NCI-H2107 (cell line): ENCODE measurements at places on chromosomes 1 and 21.

- peak; percentile 30 for DNase-seq
Measured at GRCh38 chr1:26284597-26285347, 4.9 kb downstream of the SH3BGRL3 start.

DNA sequence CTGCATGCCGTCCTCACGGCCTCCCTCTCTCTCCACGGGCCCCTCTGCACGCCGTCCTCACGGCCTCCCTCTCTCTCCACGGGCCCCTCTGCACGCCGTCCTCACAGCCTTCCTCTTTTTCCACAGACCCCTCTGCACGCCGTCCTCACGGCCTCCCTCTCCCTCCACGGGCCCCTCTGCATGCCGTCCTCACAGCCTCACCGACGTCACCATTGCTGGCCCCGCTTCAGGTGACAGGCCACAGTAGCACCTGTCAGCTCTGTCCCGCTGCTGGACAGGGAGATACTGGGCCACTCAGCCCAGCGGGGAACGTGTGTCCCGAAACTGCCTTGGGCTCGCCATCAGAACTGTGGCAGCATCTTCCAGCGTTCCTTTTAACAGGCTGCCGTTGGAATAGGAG lies 82.8 kb upstream of the COL6A1 start:
- DNase-seq: no peak

DNA sequence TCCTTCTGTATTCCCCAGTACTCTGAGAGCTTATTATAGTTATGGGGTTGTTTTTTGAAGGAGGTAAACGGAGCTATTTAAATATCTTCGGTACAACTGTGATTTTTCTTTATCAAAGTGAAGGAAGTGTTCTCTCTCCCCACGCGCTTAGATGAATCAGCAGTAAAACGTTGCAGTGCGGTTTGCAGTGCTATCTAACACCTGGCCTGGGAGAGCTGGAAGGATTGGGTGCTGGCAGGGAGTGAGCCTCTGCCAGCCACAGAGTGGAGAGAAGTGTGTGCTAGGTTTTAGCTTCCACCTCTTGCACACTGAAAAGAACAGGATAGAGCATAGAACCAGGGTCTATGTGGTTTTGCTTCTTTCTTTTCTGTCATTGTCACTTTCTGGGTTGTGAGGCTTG lies 165.9 kb downstream of the SDCCAG8 start:
- DNase-seq: peak; percentile 86

- no peak for DNase-seq
Measured at GRCh38 chr21:14530592-14530991, 15.5 kb downstream of the SAMSN1 start.

DNA sequence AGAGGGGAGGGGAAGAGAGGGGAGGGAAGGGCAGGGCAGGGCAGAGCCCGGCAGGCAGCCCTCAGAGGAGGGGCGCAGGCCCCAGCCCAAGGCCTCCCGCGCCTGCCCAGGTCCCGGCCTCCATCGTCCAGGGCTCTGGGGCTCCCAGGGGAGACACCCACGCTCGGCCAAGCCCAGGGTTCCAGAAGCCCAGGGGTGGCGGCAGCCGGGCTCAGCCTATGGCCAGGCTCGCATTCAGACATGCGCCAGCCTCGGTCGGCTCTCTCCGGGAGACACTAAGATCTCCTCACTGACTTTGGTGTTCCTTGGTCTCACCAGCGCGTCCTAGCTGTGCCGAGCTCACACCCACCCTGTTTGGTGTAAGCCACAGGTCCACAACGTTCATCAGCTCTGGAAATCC lies 7.1 kb upstream of the ANKRD65 start:
- DNase-seq: no peak

- no peak for DNase-seq
Measured at GRCh38 chr1:112971006-112971405, 15.0 kb upstream of the SLC16A1 start.

DNA sequence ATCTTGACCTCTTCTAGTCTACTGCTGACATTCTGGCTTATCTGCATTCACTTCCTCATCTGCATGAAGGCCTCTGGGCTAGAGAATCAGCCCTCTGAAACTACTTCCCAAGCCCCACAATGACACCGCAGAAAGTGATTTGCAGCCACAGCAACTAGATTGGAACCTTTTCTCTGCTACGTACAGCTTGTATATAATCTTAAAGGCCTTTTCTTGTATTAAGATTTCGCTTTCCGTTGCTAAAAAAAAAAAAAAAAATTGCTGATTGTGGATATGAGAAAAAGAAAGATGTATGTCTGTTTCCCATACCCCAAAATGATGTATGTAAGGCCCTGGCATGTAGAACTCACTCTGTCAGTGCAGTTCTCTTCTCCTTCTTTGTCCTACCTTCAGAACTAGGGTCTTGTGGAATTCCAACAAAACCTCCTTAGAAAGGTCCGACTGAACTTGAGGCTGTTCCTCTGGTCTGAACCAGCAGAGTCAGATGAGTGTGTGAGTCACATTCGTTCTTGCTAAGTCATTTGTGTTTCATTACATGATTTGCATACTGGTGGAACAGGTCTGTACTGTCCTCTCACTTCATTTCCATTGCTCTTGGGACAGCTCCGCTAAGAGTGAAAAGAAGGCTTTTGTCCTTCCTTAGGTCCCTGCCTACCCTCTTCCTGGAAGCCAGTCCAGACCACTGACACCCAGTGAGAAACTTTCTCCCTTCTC lies 62.7 kb downstream of the PLPP3 start:
- DNase-seq: no peak

DNA sequence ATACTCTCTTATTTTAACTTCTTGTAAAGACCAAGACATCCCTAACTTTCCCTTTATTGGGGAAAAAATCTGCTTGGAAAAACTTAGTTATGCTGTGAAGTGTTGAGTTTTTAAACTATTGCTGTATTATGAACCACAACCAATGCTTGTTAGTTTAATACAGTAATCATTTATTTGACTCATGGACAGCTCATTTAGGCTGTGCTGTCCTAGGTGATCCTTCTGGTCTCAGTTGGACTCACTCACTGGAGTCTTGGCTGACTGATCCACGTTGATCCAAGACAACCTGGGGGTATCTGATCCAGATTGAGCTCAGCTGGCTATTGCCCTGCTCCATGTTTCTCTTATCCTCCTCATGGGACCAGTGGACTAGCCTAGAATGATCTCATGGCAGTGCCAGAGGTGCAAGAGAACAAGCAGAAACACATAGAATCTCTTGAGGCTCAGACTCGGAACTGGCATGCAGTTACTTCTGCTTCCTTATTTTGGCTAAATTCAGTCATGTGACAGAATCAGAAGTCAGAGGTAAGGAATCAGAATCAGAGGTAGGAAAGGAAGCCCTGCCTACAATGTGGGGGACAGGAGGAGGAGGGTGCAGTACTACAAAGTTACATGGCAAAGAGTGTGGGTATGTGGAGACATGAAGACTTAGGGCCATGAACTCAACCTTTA lies 156.5 kb downstream of the FGGY start:
- DNase-seq: no peak

GRCh38 chr1:42295816-42296215 lies 39.2 kb downstream of the FOXJ3 start:
- DNase-seq: no peak

GRCh38 chr1:64680599-64680998 lies 64.3 kb upstream of the RAVER2 start:
- no peak for DNase-seq

DNA sequence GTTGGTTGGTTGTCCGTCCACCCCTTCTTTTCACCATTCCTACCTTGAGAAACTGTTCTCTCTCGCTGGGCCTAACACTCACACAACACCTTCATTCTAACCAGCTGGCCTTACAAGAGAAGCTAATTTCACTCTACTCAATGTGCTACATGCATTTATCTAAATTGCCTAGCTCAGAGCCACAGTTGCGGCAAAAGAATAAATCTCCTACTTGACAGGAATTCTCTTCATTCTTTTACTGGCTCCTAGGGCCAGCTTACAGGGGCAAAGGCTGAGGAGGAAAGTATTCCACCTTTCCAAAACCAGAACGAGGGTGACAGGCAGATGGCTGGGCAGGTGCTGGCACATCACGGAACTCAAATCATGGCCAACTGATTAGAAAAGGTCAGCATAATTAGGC lies 6.5 kb downstream of the F3 start:
- no peak for DNase-seq

GRCh38 chr21:26842300-26842699 lies 2.9 kb downstream of the ADAMTS1 start:
- DNase-seq: no peak

GRCh38 chr1:209443361-209443931 lies 140.1 kb upstream of the CAMK1G start:
- no peak for DNase-seq

GRCh38 chr1:2587071-2587859 lies 688 bp downstream of the PRXL2B start:
- no peak for DNase-seq

DNA sequence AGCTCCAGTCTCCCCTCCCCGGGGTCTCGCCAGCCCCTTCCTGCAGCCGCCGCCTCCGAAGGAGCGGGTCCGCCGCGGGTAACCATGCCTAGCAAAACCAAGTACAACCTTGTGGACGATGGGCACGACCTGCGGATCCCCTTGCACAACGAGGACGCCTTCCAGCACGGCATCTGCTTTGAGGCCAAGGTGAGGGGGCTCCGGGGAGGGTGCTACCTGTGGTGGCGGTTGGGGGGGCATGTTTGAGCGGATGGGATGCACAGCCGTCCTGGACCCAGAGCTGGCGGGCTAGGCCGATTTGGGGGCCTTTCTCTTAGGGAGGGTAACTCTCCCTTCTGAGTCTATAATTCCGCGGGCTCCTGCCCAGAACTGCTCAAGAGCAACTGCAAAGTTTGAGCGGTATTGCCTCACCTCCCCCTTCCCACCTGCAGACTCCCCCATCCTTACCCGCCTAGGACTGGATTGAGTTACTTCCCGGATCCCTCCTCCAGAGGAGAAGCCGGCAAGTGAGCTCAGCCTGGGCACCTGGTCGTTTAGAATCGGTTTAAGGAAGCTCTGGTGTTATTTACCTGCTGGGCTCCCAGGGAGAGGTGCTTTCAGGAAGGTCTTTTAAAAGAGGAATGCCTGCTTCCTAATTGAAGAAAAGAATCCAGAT lies 730 bp downstream of the NOS1AP start:
- DNase-seq: peak; percentile 71

GRCh38 chr1:44314452-44314851 lies 40.6 kb downstream of the ERI3 start:
- no peak for DNase-seq

DNA sequence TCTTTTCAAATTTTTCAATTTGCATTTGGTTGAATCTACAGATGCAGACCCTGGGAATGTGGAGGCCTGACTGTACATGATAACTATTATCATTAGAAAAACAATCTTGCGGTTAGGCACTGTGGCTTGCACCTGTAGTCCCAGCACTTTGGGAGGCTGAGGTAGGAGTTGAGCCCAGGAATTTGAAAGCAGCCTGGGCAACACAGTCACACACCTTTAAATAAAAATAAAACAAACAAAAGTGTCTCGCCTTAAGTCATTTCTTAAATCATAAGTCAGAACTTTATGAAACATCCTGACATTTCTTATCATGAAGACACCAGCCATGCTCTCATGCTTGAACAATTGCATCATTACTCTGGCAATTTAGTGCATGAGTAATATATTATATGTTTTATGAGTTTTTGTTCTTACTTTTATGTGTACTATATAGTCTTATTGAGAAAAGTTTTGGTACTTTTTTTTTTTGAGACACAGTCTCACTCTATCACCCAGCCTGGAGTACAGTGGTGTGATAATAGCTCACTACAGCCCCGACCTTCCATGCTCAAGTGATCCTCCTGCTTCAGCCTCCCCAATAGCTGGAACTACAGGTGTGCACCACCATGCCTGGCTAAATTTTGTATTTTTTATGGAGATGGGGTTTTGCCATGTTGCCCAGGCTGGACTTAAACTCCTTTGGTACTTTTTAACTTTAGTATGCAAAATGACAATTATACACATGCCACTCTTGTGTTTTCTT lies 7.8 kb downstream of the TBX19 start:
- no peak for DNase-seq

DNA sequence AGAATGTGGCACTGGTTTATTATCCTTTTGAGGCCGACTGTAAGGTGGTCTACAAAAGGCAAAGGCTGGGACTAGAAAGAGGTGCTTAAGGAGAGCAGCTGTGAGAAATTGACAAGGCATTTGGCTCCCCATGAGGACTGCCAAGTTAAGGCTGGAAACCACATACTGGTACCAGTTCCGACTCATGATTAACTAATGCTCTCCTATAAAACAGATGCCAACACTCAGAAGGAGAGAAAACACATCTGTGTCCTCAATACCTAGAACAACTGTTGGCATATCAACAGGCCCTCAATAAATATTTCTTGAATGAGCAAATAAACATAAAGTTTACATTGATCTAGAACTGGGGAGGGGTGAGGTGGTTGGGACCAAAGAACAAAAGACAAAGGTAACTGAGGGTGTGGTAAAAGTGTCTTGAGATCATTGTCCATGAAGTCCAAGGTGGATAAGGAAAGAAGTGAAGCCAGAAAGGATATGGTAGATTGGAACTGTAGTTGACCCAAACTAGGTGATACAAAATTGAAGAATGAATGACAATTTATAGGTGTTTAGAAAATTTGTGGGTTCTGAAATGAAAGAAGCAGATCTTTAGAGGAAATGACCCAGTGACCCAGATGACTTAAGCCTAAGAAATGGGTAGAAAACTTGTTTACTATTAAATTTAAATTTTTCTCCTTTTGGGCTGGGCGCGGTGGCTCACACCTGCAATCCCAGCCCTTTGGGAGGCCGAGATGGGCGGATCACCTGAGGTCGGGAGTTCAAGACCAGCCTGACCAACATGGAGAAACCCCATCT lies 16.9 kb upstream of the MCL1 start:
- DNase-seq: no peak

GRCh38 chr1:15573477-15573876 lies 11.4 kb downstream of the AGMAT start:
- DNase-seq: no peak

DNA sequence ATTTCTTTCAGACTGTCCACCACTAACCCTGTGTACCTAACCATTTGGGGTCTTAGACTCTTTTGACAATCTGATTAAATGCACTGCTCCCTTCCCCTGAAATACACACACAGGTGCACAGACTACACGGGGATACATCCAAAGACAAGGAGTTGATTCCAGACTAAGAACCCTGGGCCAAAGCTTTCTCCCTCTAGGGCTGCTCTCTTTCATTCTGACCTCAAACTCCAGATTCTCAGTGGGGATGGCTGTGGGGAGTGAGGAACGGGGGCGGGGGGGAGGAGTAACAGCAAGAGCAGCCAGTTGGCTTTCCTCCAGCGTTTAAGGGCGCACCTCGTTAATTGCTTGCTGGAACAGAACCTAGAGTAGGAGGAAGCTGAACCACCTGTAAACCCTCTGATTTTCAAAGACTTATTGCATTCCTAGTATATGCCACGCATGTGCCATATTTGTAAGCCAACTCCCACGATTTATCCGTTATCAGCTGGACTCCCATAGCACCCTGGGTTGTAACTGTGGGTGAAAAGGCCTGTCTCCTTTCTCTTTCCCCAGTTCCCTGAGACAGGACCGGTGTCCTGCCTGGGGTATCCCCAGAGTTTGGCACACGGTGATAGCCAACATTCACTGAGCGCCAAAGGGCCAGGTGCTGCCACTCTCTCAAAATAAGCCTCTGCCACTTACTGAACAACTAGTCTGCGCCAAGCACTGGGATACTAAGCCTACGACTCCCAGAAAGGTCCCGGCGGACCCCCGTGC lies 920 bp downstream of the MTHFR start:
- peak; percentile 64 for DNase-seq

GRCh38 chr1:101166583-101167120 lies 70.2 kb upstream of the S1PR1 start:
- no peak for DNase-seq

GRCh38 chr1:210736713-210737112 lies 397.2 kb downstream of the KCNH1 start:
- DNase-seq: no peak

- no peak for DNase-seq
Measured at GRCh38 chr1:7232441-7233236, 447.4 kb downstream of the CAMTA1 start.
